A549 treated with CORT108297 at 1 μM for 4 hours (cell line): ENCODE measurements at places on chromosomes 2 and 18. TPM values are rescaled to one million over a fixed set of nuclear protein-coding genes. Genes with fewer than 3 reads are reported as not detected.

The PRPF40A gene
- 70.3 to 92.4 TPM (median 83.7 TPM) in 5 replicates for total RNA-seq

The PLGLB2 gene
- 0.13 to 0.35 TPM (median 0.25 TPM) in 4 of 5 replicates, not detected in the other for total RNA-seq

The AKAIN1 gene
- not detected in 5 replicates for total RNA-seq

The ADI1 gene
- 53.1 to 64.3 TPM (median 54.6 TPM) in 5 replicates for total RNA-seq

The HOXD1 gene
- total RNA-seq = 0.16 to 0.32 TPM (median 0.18 TPM) in 5 replicates

The KHK gene
- 7.5 to 11.0 TPM (median 9.5 TPM) in 5 replicates for total RNA-seq

The LCT gene
- total RNA-seq = 0.03 to 0.06 TPM (median 0.03 TPM) in 4 of 5 replicates, not detected in the other

The STAT4 gene
- 3.2 to 4.2 TPM (median 3.7 TPM) in 5 replicates for total RNA-seq

The ZBTB7C gene
- total RNA-seq = 0.02 to 0.20 TPM (median 0.07 TPM) in 5 replicates

The COL4A3 gene
- 0.43 to 1.2 TPM (median 0.69 TPM) in 5 replicates for total RNA-seq

The MERTK gene
- total RNA-seq = 1.7 to 2.0 TPM (median 1.8 TPM) in 5 replicates

The FOXD4L1 gene
- total RNA-seq = 0.20 to 0.67 TPM (median 0.34 TPM) in 5 replicates

The CAB39 gene
- 43.2 to 55.5 TPM (median 51.9 TPM) in 5 replicates for total RNA-seq

The IL37 gene
- total RNA-seq = not detected in 5 replicates

The CCDC150 gene
- 3.8 to 5.1 TPM (median 4.8 TPM) in 5 replicates for total RNA-seq

The IL1F10 gene
- not detected in 5 replicates for total RNA-seq

The C1QL2 gene
- total RNA-seq = 0.06 to 0.20 TPM (median 0.07 TPM) in 5 replicates

The NAT8 gene
- total RNA-seq = not detected in 5 replicates

The GBX2 gene
- total RNA-seq = 2.1 to 3.1 TPM (median 2.9 TPM) in 5 replicates
